ENCODE measurements at places on chromosomes 1 and 21. TPM values are rescaled to one million over a fixed set of nuclear protein-coding genes. Genes with fewer than 3 reads are reported as not detected.

DNA sequence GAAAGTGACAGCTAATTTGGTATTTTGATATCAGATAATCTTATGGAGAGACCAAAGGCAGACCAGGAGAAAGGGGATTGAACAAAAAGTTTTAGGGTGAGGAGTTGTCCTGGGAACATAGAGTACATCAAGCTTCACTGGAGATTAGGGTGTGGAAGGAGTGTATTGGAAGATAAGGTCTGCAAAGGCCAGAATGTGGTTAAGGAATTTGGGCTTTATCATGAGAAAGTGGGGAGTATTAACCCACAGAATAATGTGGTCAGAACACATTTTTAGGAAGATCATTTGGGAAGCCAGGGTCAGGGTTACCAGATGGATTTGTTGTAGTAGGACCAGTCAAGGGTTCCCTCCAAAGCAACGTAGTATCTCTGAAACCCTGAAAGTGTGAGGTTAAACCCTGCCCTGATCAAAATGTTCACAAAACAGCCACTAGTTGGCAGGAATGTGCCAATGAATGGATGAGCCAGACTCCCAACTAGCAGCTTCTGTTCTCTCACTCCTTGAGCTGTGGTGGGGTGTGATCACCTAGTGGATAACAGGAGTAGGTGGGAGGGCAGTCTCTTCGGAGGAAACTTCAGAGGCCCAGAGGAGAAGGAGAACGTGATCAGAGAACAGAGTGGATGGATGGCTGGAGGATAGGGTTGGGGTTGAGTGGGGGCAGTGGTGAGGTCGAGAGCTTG is 35.8 kb downstream of the SLC2A1 start:
- peak; percentile 67 for DNase-seq

GRCh38 chr1:218302155-218302554 is 17.1 kb downstream of the RRP15 start:
- no peak for DNase-seq

GRCh38 chr1:51518033-51518585 is 957 bp downstream of the EPS15 start:
- DNase-seq, result peak; percentile 33

The WDR64 gene
- polyA plus RNA-seq, result not detected

DNA sequence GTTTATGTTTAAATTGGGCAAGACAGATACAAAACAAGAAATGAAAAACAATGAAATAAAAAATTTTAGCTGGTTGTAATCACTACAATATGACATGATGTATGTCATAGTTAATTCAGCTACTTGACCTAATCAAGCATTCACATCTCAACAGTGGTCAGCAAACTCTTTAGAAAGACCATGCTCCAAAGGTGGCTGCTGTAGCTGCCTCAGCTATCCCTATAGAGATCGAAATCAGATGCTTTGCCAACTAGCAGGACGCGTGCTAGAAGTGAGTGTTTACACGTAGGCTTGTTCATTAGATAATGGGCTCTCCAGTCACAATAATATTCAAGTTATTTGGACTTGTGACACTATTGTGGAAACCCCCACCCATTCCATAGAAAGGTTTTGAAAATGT is 25.9 kb downstream of the RGS5 start:
- DNase-seq, result no peak

GRCh38 chr1:29636936-29637335 is 400.6 kb downstream of the PTPRU start:
- no peak for DNase-seq

The OLFML2B gene
- polyA plus RNA-seq, result not detected

GRCh38 chr1:77906019-77906545 is 17.7 kb downstream of the NEXN start:
- DNase-seq, result no peak

GRCh38 chr1:228308628-228309325 is 97.9 kb downstream of the TRIM11 start:
- no peak for DNase-seq

All from cardiac muscle cell (in vitro differentiated cells and primary cell).